Skin of body (tissue), 3 donors: ENCODE measurements at places on chromosomes 3 and 15. TPM values are rescaled to one million over a fixed set of nuclear protein-coding genes. Genes with fewer than 3 reads are reported as not detected.

Gene ACAA1
- 47.8 TPM for total RNA-seq

Gene IL17RB
- total RNA-seq, result 1.4 TPM

Gene CHRNA5
- 0.39 TPM for total RNA-seq

Gene CTXND1
- 0.30 TPM for total RNA-seq

Gene TRIM42
- not detected for total RNA-seq

Gene GPR149
- not detected for total RNA-seq

Gene SIDT1
- 4.4 TPM for total RNA-seq

Gene RARB
- 5.5 TPM for total RNA-seq

Gene KLHL40
- 13.4 TPM for total RNA-seq

Gene TAGLN3
- 1.9 TPM for total RNA-seq

Gene CHRD
- 31.3 TPM for total RNA-seq

Gene CHRFAM7A
- 1.4 TPM for total RNA-seq

Gene GRAMD1C
- 9.2 TPM for total RNA-seq

Gene KIF15
- 9.5 TPM for total RNA-seq

Gene ADGRG7
- total RNA-seq, result 0.10 TPM
